ENCODE measurements at places on chromosomes 3 and 15.
A peak's percentile ranks its signal among the peaks of the same experiment; 100 is the strongest.

DNA sequence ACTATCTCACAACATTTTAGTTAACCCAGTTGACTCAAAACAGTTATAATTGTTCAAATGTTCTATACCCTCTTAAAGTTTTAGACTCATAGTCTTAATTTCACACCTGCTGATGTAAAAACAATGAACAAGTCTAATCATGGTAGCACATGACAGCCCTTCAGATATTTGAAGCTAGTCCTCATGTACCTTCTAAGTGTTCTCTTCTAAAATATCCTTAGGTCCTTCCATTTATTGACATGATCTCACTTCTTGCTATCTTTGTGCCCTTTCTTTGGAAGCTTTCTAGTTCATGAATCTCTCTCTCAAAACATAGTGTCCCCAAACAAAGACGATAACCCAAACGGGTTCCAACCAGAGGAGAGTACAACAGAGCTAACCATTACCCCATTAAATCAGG lies 363.1 kb downstream of the MECOM start:
- DNase-seq, result no peak

DNA sequence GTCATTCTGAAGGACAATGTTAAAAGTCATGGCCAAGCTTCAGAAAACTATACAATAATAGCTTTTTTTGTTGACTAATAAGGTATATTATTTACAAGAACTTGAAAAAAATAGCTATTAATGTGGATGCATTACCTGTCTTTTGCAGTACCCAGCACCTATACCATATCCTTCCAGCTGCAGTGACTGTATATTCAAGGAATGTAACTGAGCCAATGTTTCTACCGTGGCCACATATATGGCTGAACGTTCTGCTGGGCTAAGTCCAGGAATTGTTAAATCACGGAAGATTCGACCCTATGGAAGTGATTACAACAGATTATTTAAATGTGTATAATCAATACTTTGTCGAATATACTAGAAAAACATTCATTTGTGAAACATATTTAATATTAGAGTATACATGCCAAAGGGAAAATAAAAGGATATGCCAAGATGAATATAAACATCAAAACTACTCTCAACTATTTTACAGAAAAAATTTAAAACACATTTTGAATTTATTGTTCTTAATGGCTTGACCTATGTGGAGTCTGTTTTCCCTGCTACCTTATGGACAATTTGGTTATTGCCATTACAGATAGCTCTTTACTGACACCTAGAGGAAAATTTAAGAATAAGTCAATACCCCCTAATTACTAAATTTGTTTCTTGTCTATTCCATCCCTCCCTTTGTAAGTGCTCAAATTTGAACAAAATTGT lies 17.6 kb downstream of the ACAD11 start:
- no peak for DNase-seq

DNA sequence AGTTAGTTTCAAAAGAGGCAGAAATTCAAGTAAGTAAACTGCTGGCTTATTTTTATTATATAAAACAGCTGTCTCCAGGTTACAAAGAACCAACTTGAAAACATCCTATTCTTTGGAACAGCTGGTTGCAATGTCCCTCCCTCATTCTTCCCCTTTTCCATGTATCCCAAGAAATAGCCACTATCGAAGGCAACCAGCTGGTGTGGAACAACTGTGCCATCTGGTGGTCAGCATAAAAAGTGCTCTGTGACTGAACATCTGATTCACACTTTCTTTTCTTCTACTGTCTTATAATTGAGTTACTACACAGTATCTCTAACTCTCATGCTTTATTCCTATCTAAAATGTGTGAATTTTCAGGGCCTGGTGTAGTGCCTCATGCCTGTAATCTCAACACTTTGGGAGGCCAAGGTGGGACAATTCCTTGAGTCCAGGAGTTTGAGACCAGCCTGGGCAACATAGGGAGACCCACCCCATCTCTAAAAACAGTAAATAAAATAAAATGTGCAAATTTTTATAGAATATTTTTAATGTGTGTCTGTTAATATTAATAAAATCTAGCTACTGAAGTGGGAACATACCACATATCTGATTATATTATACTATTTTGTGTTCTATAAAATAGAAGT lies 9.6 kb downstream of the OSBPL11 start:
- DNase-seq, result peak; percentile 19

DNA sequence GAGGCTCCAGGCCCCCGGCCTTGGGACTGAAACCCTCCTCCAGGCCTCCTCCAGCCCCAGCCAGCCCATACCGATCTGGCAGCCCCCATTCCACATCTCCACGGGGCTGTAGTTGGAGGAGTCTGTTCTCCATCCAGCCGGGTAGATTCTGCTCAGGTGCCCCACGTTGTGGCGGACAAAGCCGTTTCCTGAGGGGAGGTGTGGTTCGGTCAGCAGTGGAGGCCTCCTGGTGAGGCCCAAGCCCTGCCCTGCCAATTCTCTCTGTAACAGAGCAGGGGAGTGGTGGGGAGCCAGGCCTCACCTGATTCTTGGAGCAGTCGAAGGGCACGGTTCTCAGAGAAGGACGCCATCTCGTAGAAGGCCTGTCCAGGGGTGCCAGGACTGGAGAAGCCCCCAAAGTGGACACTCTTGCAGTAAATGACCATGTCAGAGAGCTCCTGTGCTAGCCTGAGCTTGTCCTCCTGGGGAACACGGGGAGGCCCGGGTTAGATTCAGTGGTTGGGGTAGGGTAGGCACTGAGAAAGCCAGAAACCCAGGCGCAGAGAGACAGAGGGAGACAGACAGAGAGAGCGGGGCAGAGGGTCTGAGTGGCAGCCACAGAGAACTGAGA lies 18.5 kb downstream of the VILL start:
- no peak for DNase-seq

- no peak for DNase-seq
These were observed 59.4 kb upstream of the TRIM71 start for GRCh38 chr3:32758375-32758753.

- no peak for DNase-seq
These were observed 12.2 kb upstream of the TM2D3 start for GRCh38 chr15:101664303-101664913.

DNA sequence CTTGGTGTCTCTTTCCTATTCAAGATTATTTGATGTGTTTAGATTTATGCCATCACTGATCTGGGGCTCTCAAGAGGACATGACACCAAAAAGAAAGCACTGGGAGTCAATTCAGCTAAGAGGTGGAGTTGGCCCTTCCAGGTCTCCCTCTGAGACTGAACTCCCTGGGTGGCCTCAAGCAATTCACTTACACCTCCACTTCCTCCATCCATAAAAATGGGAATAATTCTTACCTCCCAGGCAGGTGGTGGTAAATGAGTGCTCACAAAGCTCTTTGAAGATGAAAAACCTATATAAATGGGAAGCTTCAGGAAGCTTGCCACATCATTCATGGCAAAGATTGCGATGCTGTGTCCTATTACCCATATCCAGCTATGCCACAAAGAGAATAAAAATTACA lies 59.2 kb upstream of the ICE2 start:
- no peak for DNase-seq

- no peak for DNase-seq
These were observed 132.3 kb upstream of the NEO1 start for GRCh38 chr15:72919936-72920465.

Data from stimulated activated CD8-positive, alpha-beta memory T cell treated with anti-CD3 and anti-CD28 coated beads, Interleukin-12 subunit alpha, Interleukin-12 subunit beta, amount 100 ng/mL, for 1 hour (primary cell).